Ammon's horn (tissue), 1 donor: ENCODE measurements at places on chromosomes 5 and 9.
A peak's percentile ranks its signal among the peaks of the same experiment; 100 is the strongest.

DNA sequence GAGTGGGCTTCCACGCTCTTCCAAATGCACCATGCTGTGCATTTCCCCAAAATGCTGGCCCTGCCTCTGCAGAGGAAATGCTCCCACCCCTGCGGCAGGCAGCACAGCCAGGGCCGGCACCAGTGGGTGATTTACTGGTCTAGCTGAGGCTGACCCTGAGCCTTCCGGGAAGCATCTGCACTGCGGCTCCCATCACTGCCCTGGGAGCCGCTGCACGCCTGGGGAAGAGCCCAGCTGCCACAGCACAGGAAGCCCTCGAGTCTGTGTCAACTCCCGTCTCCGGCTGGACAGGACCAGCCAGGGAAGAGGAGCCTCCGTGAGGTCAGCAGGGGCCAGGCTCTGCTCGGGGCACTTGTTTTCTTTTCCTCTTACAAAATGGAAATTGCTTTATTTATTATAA is 25.1 kb upstream of the EEIG1 start:
- no peak for DNase-seq

DNA sequence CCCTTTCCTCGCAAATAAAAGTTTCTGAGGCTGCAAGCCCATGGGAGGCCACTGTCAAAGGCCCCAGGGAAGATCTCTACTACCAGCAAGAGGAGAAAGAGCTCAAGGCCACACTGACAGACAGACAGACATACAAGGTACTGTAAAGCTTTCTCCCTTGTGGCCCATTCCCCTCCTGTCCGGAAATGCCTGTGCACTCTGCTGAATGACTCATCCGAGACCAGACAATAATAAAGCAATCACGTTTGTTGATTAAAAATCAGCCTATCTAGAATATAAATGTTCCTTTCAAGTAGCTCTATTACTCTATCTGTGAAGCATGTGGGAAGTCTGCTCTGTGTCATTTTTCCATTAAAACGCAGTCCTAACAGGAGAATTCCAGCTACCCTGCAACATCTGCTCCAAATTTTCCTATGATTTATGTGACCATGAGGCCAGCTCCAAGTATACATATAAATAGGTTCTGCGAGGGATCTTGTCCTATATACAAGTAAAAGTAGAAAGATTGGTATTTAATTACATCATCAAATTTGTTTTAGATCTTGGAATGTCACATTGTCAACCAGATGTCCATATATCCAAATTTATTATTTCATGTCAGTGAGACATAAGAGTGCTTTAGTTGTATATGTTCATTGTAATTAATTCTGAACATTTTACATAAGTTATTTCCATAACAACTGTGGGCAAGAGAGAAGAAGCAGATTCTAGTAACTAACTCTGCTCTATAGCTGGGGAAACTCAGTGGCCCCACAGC is 34.7 kb upstream of the TGFBI start:
- DNase-seq, result no peak

DNA sequence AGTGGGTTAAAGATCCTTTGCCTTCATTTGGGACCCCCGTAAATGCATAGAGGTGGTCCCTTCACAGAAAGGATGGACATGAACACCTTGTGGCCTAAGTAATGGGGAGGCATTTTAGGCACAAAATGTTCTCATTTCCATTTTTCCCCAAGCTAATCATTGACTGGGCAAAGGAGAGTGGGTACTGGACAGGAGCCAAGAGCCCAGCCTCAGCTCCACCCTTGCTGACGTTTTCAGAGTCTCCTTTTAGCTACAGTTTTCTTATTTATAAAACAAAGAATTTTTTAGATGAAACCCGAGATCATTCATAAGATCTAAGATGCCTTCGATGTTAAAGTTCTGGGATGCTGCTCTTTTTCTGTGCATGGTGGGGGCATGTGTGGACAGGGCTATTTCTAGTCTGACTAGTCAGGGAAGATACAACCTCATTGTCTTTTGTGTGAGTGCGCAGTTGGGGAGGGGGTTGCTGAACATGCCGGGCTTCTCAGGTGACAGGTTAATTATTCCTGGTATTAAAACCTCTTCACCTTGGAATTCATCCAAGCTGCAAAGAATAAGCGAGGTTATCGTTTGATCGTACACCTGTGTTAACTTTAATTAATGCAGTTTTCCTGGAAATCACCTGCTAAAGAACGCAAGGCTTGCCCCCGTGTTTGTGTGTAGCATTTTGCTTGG is 48.4 kb downstream of the ADAMTS16 start:
- no peak for DNase-seq

DNA sequence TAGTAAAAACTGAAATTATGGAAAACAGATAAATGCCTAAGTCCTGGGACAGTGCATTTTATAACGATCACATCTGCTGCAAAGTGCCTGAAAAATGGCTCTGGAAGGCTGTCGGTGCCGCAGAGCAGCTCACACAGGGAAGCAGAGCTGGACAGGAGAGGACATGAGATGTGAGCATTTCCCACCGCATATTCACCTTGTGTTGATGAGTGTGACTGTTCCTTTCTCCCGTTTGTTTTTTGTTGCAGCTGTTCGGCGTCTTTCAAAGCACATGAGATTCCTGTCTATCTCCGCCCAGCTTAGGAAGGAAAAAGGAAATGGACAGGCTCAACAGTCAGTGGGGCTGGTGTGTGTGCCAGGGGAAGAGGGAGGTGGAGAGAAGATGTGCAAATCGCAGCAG is 164.9 kb upstream of the SEMA6A start:
- DNase-seq, result no peak

DNA sequence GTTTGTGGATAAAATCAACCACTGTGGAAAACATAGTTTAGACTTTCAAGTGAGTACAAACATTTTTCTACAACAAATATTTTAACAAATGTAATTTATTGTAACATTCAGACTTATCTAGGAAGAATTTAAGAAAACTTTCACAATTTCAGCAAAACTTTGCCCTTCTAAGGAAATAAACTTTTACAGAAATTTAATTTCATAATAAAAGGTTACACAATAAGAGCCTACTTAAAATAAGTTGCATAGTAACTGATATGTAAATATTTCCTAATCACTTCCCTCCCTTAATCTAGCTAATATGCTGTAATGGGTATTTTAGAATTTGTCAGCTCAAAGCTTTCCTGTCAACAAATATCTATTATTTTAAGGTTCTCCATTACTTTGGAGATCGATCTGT is 1899.9 kb downstream of the MAT2B start:
- no peak for DNase-seq

DNA sequence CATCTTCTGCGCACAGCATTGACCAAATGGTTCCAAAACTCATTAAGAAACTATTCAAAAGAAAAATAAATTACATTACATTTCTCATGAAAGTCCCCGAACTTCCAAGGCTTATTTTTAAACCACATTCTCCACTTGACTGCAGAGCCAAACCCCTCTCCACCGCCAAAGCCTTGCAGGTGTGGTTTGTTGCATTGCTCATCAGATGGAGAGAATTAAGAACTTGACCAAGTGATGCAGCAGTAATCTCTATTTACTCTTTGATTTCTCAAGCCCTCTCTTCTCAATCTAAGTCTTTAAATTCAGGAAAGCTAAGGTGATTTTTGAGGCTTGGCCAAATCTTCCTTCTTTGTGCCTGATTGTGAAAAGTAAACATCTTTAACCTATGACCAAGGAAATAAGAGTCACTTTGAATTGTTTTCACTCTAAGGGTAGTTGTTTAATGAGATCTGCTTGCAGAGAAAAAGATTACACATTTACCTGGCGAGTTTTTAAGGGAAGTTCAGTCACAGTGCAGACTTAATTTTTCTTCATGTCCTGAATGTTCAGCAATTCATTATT is 290.5 kb upstream of the ITGA1 start:
- DNase-seq, result no peak

GRCh38 chr9:127848756-127849504 is 5.5 kb downstream of the ENG start:
- DNase-seq, result no peak

DNA sequence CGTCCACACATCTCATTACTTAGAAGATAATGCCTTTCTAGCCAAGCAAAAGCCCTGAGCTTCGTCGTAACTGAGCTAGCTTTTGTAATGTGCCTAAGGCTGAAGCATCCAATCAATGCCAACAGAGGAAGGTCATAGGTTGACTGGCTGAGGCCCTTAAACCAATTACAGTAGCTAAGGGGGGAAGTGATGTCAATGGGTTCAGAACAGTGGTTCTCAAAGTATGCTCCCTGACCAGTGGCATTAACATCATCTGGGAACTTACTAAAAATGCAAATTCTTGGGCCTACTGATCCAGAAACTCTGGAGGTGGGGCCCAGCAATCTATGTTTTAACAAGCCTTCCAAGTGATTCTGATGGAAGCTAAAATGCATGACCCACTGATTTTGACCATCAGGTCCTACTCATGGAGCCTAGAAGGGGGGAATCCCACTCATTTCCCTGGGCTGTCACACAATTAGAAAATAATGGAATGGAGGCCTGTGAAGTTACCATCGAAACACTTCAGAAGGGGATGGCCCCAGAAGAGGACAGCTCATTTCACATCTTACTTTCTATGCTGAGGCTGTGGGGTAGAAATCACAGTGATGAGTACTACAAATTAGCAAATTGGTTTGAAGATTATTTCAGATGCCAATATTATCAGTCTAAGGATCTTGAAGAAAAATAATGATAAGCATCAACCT is 4.8 kb upstream of the VLDLR start:
- DNase-seq, result no peak

DNA sequence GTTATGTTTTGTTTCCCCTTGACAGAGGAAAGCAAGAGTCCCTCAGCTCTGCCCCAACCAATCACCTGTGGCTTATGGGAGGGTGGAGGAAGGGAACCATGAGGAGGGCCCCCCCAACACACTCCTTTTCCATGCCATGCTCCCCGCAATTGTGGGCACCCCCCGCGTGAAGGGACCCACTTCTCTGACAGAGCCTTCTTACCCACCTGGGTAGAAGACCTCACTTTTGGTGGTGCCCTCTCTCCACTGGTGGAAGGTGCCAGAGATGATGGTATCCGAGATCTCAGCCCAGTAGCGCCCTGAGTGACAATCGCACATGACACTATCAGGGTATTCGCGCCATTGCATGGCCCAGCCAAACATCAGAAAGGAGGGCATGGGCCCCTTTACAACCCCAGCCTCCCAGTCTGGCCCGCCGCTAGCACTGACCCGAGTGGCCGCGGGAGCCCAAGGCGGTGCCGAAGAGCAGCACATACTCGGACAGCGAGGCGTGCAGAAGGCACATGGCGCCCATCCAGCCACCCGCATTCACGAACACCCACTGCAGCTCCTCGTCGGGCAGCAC is 714 bp downstream of the SIGMAR1 start:
- peak; percentile 66 for DNase-seq

DNA sequence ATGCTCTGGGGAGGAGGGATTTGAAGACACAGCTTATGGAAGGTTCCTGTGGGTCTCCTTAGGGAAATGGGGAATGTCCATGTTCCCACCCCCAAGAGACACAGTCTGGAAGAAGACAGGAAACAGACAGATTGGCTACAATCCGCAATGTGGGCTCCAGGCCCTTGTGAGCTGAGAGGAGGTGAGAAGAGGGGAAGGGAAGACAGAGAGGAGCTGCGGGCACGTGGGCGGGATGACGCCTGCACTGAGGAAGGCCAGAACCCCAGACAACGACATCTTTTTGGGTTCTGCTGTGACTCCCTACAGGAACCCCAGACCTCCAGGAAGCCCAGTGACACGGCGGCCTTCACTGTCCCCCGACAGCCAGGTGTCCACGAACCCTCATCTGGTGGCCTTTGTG is 29.9 kb upstream of the NKD2 start:
- DNase-seq, result no peak

- no peak for DNase-seq
These were observed 84.2 kb downstream of the ADGRV1 start for GRCh38 chr5:90642706-90643229.

DNA sequence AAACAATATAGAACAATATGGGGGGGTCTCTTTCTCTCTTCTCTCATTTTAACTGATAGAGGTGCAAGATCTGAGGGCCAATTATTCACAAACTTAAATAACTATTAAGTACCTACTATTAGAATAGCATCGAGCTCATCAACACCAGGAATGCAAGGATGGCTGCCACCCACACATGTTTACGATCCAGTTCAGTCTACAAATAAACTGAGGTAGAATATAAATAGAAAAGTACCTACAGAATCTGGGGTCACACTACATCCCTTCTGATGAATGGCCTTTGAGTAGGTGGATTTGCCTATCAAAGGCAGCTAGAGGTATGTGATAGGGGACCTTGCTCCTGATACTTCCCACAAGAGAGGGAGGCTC is 91.8 kb upstream of the ZNF366 start:
- no peak for DNase-seq

DNA sequence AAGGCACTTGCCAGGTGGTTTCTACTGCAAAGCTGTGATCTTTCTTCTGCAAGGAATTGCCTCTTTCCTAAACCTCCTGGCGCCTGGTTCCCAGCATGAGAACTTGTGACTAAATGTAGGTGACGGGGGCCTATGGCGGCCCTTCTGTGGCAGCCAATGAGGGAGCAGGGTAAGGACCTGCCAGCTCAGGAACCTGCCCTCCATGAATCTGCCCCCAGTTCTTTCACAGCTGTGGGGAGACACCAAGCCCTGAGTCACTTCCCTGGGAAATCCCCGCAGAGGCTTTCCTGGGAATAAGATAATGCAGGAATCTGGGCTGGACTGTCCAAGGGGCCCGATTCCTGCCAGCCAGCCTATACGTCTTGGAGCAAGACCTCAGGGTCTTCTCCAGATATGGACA is 56.7 kb upstream of the CTNNA1 start:
- no peak for DNase-seq

- no peak for DNase-seq
These were observed 207.6 kb downstream of the HSPA4 start for GRCh38 chr5:133259199-133259997.

DNA sequence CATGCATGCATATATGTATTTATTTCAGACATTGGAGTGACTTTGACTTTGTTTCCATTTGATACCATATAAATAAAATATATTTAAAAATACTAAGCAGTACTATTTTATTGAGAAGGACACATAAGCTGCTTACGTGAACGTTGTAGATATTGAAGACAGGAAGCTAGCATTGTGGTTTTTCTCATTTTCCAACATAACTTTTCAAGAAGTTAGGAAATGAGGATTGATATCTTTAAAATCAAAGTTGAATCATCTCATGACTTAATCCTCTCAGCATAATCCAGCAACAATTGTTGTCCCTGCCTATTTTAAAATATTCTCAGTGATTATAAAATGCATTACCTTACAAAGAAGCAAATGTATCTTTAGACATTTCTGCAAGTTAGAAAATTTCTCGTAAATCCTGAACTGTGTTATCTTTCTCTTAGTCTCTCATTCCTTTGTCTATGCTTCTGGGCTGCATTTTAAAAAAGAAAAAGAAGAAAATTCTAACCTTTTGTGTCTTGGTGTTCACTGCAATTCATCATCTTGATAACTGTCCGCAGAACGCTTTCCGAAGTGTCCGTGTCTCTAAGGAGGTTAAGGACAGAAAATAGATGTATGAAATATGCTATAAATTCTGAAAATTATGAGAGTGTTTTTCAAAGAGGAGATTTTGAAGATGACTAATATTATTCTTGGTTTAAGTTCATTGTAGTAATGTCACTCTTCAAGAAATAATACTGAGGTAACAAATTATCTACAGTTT is 1089.9 kb upstream of the CDH6 start:
- DNase-seq, result no peak

DNA sequence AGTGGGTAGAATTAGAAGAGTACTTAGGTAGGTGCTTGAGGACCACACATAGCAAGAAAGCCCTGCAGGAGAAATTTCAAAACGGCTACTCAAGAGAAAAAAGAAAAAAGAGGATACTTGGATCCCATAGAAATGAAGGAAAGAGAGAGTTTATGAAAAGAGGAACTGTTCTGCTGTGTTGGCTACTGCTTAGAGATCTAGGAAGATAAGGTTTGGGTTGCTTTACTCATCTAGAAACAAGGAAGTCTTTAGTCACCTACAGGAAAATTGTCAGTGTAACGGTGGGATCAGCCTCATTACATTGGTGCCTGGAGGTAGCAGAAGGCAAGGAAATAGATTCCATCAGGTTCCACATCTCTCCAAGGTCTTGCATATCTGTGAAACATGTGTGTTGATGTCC is 14.8 kb upstream of the C5orf46 start:
- DNase-seq, result no peak
